ENCODE measurements at places on chromosomes 5 and 9. TPM values are rescaled to one million over a fixed set of nuclear protein-coding genes. Genes with fewer than 3 reads are reported as not detected.
A peak's percentile ranks its signal among the peaks of the same experiment; 100 is the strongest.

DNA sequence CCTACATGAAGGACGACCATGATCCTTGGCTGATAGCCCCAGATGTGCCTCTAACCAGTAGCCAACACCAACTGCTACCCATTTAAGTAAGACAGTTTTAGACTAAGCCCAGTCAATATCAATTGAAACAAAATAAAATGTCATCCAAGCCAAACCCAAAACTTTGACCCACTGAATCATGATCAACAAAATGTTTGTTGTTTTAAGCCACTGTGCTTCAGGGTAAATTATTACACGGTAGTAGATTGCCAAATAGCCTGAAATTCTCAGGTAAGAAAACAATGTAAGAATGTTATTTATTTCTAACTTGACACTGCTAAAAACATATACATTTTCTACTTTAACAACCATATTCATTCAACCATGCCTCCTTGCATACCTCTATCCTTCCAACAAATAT, 105.5 kb upstream of the PAPPA start:
- H3K27me3 ChIP-seq, result no peaks in the 10 kb centered on the region
- H3K4me3 ChIP-seq, result no peak overlapping the region
- DNase-seq, result no peak
- no peaks in the 10 kb centered on the region for H3K4me1 ChIP-seq
- H3K27ac ChIP-seq, result no peak overlapping the region
- no peaks in the 10 kb centered on the region for H3K36me3 ChIP-seq

GRCh38 chr9:89721176-89721700, 116.4 kb downstream of the GADD45G start:
- DNase-seq, result no peak
- H3K27ac ChIP-seq, result no peak overlapping the region
- peaks cover 10% of the 10 kb centered on the region for H3K4me1 ChIP-seq
- H3K4me3 ChIP-seq, result no peak overlapping the region
- H3K27me3 ChIP-seq, result no peaks in the 10 kb centered on the region
- no peaks in the 10 kb centered on the region for H3K36me3 ChIP-seq

DNA sequence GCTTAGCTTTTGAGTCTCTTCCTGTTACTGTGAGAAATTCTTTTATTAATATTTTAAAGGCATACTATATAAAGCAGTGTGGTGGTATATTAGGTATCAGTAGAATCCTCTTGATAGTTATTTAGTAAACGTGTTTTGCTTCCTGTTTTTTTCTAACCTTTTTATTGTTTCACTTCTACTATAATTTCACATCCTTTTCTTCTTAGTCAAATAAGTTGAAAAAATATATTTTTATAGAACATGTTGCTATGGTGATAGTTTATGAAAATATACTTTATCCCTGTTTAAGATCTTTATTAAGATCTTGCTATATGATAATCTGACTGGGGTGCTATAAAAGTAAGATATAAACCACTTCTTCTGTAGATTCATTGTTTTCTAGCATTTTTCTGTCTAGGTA, 2.1 kb downstream of the POLK start:
- no peak overlapping the region for H3K4me3 ChIP-seq
- H3K27me3 ChIP-seq, result no peaks in the 10 kb centered on the region
- DNase-seq, result no peak
- H3K27ac ChIP-seq, result no peak overlapping the region
- H3K36me3 ChIP-seq, result no peaks in the 10 kb centered on the region
- no peaks in the 10 kb centered on the region for H3K4me1 ChIP-seq

DNA sequence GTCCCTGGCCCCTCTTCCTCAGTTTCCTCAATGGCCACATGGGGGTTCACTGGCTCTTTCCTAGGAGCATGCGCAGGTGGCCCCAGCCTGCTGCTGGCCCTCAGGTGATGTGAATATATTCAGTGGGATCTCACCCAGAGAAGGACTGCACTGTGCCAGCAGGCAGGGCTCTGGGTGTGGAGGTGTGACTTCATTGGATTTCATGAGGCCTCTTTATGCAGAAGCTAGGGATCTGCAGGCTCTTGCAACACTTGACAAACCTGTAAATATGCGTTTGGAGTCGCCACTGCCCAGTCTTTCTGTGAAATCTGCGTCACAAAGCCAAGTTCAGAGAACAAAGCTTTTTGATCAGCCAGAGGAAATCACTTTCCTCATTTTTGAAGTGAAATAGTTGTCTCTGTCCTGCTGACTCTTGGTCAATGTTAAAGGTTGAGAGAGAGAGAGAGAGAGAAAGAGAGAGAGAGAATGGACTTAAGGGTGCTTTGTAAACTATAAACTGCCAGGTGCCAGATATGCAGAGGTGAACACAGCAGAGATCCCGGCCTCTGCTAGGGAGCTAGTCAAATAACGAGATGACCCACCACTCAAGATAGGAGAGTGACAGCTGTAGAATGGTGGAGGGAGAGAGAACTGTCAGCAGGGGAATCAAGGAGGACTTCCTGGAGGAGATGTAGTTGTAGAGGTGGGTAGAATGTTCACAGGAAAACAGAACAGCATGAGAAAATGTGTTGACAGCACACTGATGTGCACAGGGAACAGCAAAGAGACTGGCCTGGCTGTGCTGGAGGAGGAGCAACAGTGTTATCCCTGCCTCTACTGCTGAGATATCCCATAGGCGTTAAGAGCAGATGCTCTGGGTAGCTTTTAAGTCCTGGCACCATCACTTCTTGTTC, 167.0 kb upstream of the ZNF618 start:
- H3K4me1 ChIP-seq, result no peaks in the 10 kb centered on the region
- no peak overlapping the region for H3K4me3 ChIP-seq
- H3K36me3 ChIP-seq, result no peaks in the 10 kb centered on the region
- H3K27me3 ChIP-seq, result no peaks in the 10 kb centered on the region

The HACD4 gene
- 0.62 TPM for total RNA-seq

GRCh38 chr9:72635197-72635596, 113.8 kb downstream of the TMC1 start:
- no peaks in the 10 kb centered on the region for H3K36me3 ChIP-seq
- no peaks in the 10 kb centered on the region for H3K4me1 ChIP-seq
- no peak overlapping the region for H3K4me3 ChIP-seq
- DNase-seq, result no peak
- no peaks in the 10 kb centered on the region for H3K27me3 ChIP-seq
- no peak overlapping the region for H3K27ac ChIP-seq

GRCh38 chr5:68265347-68265746, 49.8 kb downstream of the PIK3R1 start:
- peak overlapping the region; percentile 55 for H3K27ac ChIP-seq
- H3K36me3 ChIP-seq, result no peaks in the 10 kb centered on the region
- H3K4me1 ChIP-seq, result peaks cover 9% of the 10 kb centered on the region
- H3K27me3 ChIP-seq, result no peaks in the 10 kb centered on the region
- no peak overlapping the region for H3K4me3 ChIP-seq
- no peak for DNase-seq

- H3K27me3 ChIP-seq, result no peaks in the 10 kb centered on the region
- no peaks in the 10 kb centered on the region for H3K36me3 ChIP-seq
- no peaks in the 10 kb centered on the region for H3K4me1 ChIP-seq
- DNase-seq, result no peak
- H3K27ac ChIP-seq, result no peak overlapping the region
Observed at GRCh38 chr5:50751064-50751657, 84.7 kb downstream of the PARP8 start.

DNA sequence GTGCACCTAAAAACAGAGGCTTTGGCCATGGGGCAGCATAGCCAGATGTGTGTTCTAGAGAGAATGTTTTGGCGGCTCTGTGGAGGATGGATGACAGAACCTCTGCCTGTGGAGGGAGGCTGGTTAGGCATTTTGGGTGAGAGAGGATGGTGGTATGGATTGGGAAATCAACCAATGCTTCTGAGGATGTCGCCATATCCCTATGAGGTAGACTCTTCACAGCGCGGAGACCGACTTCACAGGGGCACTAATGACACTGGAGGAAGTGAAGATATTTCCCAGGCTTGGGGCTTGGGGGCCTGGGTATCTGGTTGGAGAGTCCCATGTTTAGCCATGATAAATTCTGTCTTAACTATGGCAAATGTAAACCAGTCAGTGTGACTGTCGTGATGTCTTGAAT, 140.6 kb upstream of the KLF4 start:
- H3K36me3 ChIP-seq, result no peaks in the 10 kb centered on the region
- no peak overlapping the region for H3K4me3 ChIP-seq
- H3K27me3 ChIP-seq, result no peaks in the 10 kb centered on the region
- no peak overlapping the region for H3K27ac ChIP-seq

- no peaks in the 10 kb centered on the region for H3K27me3 ChIP-seq
- no peaks in the 10 kb centered on the region for H3K4me1 ChIP-seq
- no peak for DNase-seq
- H3K4me3 ChIP-seq, result no peak overlapping the region
Observed at GRCh38 chr5:135629666-135630065, 50.9 kb upstream of the CXCL14 start.

- no peaks in the 10 kb centered on the region for H3K27me3 ChIP-seq
- DNase-seq, result no peak
Observed at GRCh38 chr9:137720571-137721110, 101.8 kb downstream of the EHMT1 start.

GRCh38 chr5:176884571-176884890, 14.6 kb downstream of the HK3 start:
- H3K27ac ChIP-seq, result no peak overlapping the region
- no peaks in the 10 kb centered on the region for H3K4me1 ChIP-seq
- H3K36me3 ChIP-seq, result no peaks in the 10 kb centered on the region
- H3K27me3 ChIP-seq, result no peaks in the 10 kb centered on the region
- no peak for DNase-seq

DNA sequence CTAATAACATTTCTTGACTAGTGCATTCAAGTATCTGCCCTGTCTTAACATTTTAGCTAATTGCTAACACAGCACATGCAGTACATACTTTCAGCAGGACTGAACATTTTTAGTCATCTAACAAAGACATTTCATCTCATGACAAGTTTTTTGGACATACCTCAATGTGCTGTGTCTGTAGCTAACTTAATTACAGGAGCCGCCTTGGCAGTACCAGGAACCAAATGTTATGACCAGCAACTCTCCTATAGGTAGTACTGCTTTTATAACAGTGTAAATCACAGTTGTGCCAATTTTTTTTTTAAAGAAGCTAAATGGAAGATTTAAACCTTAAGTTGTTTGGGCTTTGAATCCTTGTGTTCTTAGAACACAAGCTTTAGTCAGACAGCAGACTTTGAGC, 99.4 kb upstream of the SAP30L start:
- H3K36me3 ChIP-seq, result no peaks in the 10 kb centered on the region
- no peak for DNase-seq
- no peaks in the 10 kb centered on the region for H3K27me3 ChIP-seq
- no peaks in the 10 kb centered on the region for H3K4me1 ChIP-seq
- no peak overlapping the region for H3K4me3 ChIP-seq
